ENCODE measurements at places on chromosomes 5 and 9.

DNA sequence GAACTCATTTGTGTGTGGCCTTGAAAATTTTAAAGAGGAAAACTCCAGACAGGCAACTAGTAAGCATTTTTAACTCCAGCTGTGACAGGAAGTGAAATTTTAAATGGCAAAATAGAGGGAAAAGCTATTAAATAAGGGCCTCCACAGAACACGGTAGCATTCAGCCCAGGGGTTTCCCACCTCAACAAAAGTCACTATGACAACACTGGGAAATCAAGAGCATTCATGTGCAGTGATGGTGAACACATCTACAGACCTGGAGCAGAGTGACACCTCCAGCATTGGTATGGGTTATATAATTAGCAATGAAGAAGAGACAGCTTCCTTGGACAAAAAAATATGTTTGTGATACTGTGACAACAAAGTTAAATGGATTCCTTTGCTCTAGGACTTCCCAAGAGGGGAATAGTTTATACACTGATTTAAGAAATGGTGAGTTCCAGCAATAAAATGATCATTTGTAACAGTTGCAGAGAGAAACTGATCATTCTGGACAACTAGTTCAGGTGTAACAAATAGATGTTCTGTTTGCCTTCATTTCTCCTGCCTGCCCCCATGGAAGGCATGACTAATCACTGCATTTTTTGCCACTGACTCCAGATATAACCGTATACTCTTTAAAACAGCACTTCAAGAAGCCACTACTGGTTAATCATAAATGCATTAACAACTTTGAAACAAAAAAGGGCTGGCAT, 93.3 kb upstream of the SLC44A1 start:
- no peak for DNase-seq

GRCh38 chr5:91135475-91136248, 247.5 kb downstream of the ARRDC3 start:
- no peak for DNase-seq

DNA sequence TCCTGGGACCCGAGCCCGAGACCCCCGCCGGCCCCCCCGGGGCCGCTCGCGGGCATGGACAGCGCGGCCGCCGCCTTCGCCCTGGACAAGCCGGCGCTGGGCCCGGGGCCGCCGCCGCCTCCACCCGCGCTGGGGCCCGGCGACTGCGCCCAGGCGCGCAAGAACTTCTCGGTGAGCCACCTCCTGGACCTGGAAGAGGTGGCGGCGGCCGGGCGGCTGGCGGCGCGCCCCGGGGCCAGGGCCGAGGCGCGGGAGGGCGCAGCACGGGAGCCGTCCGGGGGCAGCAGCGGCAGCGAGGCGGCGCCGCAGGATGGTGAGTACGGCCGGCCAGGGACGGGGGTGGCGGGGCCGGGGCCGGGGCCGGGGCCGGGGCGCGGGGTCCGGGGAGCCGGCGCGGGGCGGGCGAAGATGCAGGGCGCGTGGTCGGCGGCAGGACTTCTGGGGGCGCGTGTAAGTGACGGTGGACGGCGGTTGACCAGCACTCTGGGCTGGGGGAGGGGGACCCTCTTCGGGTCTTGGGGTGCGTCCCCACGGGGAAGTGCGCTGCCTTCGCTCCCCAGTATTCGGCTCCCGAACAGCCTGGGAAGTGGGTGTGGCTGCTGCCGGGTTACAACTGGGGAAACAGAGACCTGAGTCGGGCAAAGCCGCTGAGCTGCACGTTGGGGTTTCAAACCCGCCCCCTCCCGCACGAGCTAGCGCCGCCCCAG, 520 bp downstream of the PRRX2 start:
- DNase-seq, result no peak

DNA sequence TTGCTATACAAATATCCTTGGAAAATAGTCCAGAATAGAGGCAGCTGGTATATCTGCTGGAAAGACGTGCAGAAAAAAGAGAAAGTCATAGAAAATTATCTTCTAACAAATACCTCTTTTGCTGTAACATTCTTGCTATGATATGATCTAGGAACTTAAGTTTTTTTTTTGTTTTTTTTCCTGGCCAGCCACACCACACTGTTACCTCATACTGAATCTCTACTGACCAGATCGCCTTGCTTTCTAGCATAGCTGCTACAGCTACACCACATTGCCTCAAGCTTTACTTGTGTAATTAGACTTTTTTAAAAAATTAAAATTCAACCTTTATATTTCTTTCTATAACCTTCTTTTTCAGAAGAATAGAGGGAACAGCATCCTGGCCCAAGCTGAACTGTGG, 142.2 kb upstream of the PRLR start:
- no peak for DNase-seq

GRCh38 chr9:115923903-115924668, 229.5 kb upstream of the PAPPA start:
- DNase-seq, result peak; percentile 51

GRCh38 chr9:123044586-123044985, 11.1 kb downstream of the GPR21 start:
- DNase-seq, result peak; percentile 40

DNA sequence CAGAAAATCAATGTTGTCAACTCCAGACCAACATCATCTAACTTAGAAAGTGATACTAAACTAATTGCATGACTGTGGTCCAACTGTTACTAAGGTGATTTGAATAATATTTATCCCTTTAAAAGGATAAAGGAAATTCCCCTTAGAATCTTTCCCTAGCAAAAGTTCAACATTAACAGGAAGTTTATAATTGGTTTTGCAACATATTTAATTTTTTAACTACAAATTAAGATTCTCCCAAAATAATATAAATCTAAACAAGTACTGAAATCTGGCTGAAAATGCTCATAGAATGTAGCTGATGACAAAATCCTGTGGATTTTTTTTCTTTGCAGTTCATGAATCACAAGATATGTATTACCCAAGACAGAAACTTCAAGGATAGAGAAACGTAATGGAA, 151.4 kb downstream of the LPAR1 start:
- DNase-seq, result no peak

GRCh38 chr9:123377211-123377971, 21.4 kb downstream of the CRB2 start:
- no peak for DNase-seq

DNA sequence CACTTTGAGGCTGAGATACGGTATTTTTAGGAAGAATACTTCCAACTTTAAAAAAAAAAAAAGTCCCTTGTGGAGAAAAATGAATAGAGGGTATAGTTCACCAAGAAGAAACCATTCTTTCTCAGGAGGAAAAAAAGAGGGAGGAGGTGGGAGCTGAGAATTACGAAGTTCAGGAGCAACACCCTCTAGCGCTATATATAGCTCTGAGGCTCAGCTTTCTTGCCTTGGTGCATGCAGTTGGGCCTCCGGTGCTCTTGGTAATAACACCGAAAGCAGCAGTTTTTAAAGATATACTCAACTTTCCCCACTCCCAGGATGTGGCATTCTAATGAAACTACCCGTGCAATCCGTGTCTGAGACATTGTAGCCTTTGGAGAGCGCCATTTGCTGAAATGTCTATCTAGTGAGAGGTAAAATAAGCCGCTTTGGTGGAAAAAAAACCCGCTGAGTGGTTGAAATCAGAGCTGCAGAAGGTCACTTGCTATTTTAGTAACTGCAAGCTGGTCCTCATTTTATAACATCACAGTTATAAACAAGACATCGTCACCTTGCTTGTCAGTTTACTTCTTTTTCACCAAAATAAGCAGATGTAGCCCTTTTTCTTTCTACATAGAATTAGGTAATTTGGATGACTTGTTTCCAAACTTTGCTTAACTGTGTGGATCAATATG, 156.4 kb downstream of the RORB start:
- DNase-seq, result no peak

DNA sequence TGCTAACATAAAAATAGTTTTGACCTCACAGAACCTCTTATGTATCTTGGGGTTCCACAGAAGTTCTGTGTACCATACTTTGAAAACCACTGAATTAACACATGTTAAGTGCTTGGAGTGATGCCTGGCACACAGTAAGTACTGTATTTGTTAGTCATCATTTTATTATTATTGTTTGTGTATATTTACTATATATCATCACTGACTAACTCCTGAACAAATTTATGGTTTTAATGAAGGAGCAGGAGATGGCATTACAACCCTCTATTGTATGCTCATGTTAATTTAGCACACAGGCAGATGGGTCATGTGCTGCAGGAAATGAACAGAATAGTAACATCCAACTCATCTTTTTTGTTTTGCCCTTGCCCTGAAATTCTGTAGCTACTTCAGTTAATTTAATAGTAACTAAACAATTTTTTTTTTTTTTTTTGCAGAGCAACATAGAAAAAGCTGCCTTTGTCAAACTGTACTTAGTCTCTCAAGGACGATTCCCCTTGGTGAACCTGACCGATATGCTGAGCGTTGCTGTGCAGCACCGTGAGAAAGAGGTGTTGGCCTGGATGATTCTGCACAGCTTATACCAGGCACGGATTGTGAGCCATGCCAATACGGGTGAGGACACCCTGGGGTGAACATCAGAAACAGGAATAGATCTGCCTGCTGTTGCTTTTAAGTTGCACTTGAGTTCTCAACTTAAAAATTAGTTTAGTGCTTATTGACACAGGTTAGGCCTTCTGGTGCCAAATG, 45.4 kb downstream of the HACD4 start:
- no peak for DNase-seq

DNA sequence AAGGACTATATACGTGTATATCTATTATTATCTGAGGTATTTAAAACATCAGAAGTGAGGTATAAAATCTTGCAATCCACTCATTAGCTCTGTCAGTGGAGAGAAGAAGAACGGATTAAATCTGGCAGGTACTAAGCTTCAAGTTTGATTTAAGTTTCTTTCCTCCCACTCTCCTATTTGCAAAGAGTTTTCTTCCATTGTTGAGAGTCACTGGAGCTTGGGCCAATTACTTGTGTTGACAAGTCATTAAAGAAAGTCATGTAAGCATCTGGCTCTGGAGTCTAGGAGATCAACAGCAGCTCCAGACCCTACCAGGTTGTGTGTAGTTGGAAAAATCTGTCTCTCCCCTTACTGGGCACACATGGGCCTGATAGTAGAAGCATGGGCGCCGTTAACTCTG, 476.8 kb upstream of the SMARCA2 start:
- no peak for DNase-seq

DNA sequence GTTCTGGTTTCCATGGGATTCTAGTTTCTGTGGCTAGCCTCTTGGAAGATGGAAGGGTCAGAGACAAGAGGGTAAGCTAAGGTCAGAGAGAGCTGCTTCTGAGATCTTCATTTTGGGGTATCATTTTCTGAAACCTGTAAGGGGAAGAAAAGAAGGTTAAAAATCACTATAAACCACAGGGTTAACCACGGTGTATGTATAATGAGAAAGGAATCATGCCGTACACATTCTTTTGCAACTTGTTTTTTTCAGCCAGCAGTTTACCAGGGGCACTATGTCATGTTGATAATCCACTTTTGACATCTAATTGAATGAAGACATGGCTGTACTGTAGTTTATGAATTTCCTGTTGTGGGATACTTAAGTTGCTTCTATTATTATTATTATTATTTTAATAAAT, 164.4 kb downstream of the FOCAD start:
- no peak for DNase-seq

DNA sequence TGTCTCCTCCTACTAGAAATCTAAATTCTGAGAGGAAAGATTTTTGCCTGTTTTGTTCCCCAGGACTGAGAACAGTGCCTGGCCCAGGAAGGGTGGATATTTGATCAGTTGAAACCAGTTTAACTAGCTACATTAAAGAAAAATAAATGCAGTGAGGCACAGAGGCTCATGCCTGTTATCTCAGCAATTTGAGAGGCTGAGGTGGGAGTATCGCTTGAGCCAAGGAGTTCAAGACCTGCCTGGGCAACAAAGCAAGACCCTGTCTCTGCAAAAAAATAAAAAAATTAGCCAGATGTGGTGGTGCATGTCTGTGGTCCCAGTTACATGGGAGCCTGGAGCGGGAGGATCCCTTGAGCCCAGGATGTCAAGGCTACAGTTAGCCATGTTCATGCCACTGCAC, 104.8 kb upstream of the CPEB4 start:
- no peak for DNase-seq

DNA sequence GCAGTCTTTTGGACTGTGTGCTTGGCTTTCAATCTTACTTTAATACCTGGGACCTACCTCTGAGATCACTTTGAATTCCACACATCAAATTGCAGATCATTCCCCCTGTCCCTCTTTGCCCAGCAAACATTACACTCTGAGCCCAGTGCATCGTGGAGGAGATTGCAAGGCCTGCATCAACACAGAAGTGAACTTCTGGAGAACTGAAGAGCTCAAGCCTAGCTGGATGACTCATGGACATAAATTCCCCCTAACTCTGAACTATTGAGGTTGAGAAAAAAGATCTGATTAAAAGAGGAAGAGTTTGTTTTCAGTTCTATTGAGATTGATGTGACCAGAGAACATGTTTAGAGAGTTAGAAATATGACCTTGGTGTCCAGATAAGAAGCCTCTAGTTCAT, 316.0 kb upstream of the DMAC1 start:
- no peak for DNase-seq

GRCh38 chr9:37034305-37034937, 353 bp upstream of the PAX5 start:
- no peak for DNase-seq

GRCh38 chr5:149428032-149428431, 48.9 kb upstream of the IL17B start:
- no peak for DNase-seq

DNA sequence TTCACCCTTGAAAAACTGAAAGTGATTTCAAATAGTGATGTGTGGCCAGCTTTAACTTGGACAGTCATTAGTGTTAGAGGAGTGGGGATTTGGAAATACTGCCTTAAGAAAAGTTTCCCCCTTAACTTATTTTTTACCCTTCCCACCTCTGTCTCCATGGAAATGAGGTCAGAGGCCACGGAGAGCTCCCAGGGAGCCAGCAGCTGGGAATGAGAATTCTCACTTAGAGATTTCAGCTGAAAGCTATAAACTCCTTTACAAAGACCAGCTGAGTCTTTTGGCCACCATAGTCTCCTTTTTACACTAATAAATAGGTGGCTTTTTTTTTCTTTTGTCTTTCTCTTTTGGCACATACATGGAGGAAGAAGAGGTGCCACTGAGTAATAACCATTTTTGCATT, 45.7 kb upstream of the PIK3R1 start:
- no peak for DNase-seq

DNA sequence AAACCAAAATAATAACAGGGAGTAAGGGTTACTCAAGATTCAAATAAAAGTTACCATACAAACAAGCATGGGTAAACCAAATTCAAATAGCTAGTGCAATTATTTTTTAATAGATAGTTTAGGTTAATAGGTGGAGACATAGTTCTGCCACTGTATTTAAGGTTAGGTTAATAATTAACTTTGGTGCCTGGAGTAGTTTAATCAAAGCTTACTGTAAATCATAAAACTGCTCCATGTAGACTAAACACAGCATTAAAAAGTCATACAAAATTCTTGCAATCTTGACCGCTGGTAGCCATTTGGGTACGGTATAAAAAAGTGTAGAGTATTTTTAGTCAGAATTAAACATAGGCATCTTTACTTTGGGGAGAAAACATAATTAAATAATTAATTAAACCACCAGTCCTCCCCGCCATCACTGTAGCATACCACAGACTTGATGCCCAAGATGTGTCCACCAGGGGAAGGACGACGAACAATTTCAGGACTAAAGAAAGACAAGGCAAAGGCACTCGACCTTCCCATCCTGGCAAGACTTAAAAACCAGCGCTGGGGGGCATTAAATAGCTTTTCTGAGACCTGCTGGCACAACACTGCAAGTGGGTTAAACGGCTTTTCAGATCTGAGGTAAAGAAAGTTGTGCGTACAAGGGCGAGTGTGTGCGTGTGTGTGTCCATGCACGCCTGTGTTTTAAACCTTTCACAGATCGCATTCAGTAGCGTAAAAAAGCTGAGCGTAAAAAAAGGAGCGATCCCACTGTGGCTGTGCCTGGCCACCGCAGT, 2.9 kb downstream of the SEMA6A start:
- no peak for DNase-seq
